ENCODE measurements at places on chromosomes 3 and 15.

- no peak for DNase-seq
Observed at GRCh38 chr15:43534897-43535296, 17.5 kb downstream of the MAP1A start.

- no peak for DNase-seq
Observed at GRCh38 chr15:70069716-70070115, 28.0 kb downstream of the TLE3 start.

- no peak for DNase-seq
Observed at GRCh38 chr3:111961461-111962164, 17.2 kb upstream of the ABHD10 start.

- DNase-seq: no peak
Observed at GRCh38 chr3:188106887-188107830, 46.8 kb upstream of the LPP start.

- DNase-seq: no peak
Observed at GRCh38 chr3:78048698-78049097, 1008.8 kb downstream of the ROBO2 start.

DNA sequence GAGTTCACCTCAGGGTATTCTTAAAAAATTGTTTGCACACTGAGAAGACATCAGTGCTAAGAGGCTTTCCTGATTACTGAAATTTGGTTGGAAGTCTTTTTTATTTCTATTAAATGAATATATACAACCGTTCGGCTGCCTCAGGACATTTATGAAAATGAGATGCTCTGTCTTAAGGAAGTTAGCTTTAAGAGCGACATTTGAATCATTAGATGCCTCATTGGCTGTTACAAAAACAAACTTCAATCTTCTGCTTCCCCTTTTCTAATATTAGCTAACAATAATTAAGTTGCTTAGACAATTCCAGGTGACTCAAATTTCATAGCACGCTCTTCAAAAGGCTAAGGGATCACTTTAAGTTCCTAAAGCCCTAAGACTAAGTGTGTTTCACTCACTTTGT, 673.7 kb downstream of the FHIT start:
- no peak for DNase-seq

- no peak for DNase-seq
Observed at GRCh38 chr3:8460815-8461456, 40.7 kb upstream of the LMCD1 start.

DNA sequence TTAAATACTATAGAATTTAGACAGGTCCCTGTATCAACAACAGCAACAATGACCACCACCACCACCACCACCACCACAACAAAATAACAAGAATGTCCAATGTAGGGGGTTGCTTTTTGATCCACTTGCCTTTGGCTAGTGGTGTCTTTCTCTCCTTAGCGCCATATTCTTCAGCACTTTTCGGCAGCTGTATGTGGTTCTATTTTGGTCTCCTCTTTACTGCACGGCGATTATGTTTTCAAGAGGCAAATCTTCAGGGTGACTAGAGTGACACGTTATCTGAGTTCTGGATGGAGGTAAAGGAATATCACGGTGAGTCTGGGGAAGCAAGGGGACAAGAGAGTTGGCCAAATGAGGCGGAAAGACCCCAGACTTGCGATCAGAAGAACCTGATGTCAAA, 56.1 kb downstream of the ST6GAL1 start:
- DNase-seq: no peak

GRCh38 chr3:62669161-62669560, 206.1 kb downstream of the CADPS start:
- DNase-seq: no peak

GRCh38 chr3:104556372-104557078, 810.2 kb upstream of the ALCAM start:
- no peak for DNase-seq

GRCh38 chr15:26103002-26103404, 239.9 kb upstream of the ATP10A start:
- no peak for DNase-seq

GRCh38 chr3:146881966-146882760, 277.0 kb upstream of the PLSCR5 start:
- no peak for DNase-seq

DNA sequence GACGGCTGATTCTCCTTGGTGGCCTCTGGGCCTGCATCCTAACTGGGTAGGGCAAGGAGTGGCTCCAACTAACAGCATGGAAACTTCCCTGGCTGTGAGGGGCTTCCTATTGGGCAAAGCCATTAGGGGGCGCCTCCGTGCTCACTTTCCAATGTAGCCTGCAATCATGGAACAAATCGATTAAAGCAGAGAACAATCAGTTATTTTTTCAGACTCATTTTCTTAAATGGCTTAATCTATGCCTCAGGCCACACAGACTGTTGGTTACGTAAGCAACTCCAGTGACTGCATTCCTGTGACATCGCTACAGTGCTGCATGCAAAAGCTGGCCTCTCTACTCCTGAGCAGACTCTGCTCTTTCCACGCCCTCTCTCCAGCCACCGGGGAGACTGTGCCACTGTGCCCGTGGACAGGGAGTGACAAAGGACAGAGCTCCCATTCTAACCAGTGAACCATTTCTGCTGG, 278.9 kb downstream of the KLF13 start:
- no peak for DNase-seq

- no peak for DNase-seq
Observed at GRCh38 chr15:94793641-94794040, 562.3 kb downstream of the MCTP2 start.

- no peak for DNase-seq
Observed at GRCh38 chr3:81170298-81170697, 591.1 kb downstream of the GBE1 start.

- DNase-seq: no peak
Observed at GRCh38 chr3:153338487-153338886, 176.5 kb downstream of the RAP2B start.

GRCh38 chr3:78112291-78113010, 1072.6 kb downstream of the ROBO2 start:
- no peak for DNase-seq

DNA sequence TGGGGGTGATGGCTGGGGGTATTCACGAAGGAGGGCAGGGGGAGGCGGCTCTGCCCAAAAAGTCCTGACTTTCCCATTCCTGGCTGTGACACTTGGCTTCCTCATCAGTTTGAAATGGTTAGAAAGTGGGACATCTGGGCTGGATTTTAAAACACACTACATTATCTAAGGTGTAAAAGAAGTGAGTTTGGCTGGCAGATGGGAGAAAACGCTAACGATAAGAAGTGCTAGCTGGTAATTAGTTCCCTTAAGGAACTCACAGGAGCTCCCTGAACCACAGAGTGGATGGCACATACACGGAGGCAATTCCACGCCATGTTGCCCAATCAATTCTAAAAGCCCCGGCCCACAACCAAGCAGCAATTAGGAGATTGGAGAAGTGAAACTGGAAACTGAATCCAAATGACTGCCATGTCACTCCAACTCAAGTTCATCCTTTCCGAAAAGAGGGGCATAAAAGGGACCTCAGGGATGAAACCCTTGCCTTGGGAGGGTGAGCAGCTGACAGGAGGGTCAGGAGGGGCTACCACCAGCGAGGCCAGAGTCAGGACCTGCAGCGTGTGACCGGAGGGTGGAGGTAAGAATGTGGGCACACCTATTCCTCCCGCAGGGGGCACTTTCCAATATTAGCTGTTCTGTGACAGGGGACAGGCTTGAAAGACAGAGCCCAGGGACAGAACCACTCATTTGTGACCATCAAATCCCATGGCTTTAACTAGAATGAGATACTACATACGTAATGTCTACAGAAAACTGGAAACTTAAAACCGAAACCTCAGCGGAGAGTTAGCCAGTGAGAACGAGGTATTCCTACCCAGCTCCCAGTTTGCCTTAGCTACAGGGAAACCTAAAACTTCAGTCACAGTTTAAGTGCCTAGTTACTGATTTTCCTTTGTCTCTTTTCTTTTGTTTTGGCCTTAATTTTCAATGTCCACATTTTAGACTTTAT, 95.3 kb upstream of the OXTR start:
- no peak for DNase-seq

GRCh38 chr3:37526511-37526910, 335.2 kb upstream of the CTDSPL start:
- no peak for DNase-seq

DNA sequence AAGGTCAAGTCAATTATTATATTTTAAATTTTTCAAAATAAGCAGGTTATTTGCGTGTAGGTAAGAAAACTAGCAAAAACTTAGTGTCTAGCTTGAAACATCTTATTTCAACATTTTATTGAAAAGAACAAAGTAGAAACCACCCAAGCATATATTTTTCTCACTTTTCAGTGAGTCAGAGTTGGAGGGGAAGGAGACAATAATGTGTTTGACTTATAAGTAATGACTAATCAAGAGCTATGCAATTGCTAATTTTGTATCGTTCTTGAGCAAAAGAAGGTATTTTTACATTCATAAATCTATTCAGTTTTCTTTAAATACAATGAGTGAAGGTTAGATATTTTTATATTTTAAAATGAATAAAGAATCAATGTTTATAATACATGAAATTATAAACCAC, 54.4 kb upstream of the P2RY1 start:
- no peak for DNase-seq

GRCh38 chr3:24503616-24504113, 9.0 kb upstream of the THRB start:
- DNase-seq: no peak

- DNase-seq: no peak
Observed at GRCh38 chr3:94246171-94246570, 183.3 kb downstream of the NSUN3 start.

DNA sequence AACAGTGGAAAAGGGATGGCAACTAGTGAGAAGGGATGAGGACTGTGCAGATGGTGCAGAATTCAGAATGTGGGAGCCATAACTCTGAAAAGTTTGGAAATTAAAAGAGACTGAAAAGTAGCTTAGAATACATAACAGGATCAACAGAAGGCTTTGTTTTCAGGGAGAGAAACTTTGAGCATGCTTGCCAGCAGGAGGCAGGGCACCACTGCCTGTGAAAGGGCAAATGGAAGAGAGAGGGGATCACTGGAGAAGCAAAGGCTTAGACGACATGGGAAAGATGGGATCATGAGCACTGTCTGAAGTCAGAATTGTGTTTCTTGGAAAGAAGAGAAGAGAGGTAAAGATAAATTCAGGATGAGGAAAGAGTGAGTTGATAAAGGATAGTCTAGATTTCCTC, 99.6 kb downstream of the ABI3BP start:
- DNase-seq: no peak

Measured in activated T-helper 1 cell treated with anti-CD3 and anti-CD28 coated beads, Interleukin-2, amount 50 U/mL, for 16 hours (primary cell).